NCI-H1105 (cell line): ENCODE measurements at places on chromosomes 7 and 10.

DNA sequence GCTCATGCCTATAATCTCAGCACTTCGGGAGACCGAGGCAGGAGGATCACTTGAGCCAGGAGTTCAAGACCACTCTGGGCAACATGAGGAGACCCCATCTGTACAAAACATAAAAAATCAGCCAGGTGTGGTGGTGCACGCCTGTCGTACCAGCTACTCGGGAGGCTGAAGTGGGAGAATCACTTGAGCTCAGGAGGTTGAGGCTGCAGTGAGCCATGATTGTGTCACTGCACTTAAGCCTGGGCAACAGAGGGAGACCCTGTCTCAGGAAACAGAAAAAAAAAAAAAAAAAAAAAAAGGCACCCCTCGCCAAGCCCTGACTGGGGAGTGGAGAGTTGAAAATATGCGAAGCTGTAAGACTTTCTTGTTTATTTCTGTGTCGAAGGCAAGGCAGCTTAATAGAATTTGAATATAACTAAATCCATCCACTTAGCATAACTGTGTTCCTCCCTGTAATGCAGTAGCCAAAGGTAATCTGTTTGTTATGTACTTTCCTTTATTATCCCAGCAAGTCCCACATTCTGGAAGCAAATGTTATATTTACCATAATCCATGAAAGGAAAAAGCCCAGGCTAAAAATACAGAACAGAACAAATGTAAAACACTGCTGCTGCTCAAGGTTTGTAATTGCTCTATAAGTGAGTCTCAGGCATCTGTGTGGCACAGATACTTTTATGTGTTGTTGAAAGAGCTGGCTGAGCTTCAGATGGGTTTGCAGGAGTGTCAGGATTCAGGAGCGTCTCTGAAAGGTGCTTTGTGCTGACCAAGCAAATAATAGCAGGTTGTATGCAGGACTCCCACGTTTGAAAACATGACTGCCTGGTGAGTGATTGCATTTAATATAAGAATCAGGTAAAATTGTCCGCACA is 127.2 kb downstream of the CELF2 start:
- DNase-seq = no peak

GRCh38 chr7:25727876-25728275 is 424.1 kb upstream of the NFE2L3 start:
- DNase-seq = no peak

DNA sequence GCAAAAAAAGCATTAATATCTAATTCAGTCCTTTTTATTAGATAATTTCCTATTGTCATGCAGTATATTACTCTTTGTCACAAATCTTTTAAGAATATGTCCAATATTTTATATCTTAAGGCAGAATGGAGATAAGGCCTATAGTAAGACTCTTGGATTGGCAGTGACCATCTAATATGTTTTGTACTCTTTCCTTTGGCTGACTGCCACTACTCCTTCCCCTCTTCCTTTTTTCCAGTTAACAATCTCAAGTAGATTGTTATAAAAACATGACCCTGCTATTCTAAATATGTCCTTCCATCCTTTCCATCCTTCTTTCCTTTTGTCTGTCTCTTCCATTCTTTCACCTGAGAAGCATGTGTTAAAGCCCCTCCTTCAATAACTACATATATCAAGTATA is 92.8 kb upstream of the TMEM168 start:
- DNase-seq = no peak

DNA sequence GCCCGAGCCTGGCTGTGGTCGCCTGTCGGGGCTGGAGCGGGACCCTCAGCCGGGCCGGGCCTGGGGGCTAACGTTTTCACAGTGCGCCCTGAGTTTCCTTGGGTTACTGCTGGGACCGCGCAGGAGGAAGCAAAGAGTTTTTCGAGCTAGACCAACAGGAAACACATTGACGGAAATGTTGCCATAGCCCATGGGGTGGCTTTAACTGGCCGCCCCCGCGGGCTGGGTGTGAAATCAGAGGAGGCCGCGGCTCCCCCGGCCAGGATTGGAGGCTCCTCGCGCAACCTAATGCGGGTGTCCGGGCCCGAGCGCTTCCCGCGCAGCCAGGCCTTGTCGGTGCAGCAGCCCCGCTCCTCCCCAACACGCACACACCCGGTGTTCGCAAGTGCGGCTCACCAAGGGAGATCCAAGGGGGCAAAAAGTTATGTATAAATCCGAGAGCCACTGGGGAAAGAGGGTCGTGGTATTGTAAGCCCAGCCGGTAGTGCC is 1.9 kb downstream of the HHEX start:
- no peak for DNase-seq

- DNase-seq = no peak
Measured at GRCh38 chr10:21593986-21594385, 60.0 kb downstream of the MLLT10 start.

- DNase-seq = no peak
Measured at GRCh38 chr7:104998040-104998752, 15.8 kb upstream of the KMT2E start.

- no peak for DNase-seq
Measured at GRCh38 chr10:112990271-112990670, 40.2 kb downstream of the TCF7L2 start.

DNA sequence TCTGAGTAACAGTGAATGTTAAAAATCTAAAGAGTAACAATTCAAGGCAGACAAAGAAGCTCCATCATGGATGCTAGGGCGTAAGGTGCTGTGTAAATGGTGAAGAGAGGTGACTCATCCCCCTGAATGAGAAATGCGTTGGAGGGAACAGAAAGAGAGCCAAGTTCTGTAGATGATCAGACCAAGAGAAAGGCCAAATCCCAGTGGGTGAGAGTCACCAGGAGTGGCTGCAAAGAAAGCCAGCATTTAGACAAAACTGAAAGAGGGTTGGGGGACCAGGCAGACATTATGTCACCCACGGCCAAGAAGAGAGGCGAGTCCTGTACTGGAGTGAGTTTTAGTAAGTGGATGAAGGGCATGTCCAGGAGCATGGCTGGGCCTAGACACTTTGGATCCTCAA is 153.1 kb downstream of the TRIL start:
- DNase-seq = no peak

- no peak for DNase-seq
Measured at GRCh38 chr7:132455378-132455777, 120.9 kb downstream of the PLXNA4 start.

DNA sequence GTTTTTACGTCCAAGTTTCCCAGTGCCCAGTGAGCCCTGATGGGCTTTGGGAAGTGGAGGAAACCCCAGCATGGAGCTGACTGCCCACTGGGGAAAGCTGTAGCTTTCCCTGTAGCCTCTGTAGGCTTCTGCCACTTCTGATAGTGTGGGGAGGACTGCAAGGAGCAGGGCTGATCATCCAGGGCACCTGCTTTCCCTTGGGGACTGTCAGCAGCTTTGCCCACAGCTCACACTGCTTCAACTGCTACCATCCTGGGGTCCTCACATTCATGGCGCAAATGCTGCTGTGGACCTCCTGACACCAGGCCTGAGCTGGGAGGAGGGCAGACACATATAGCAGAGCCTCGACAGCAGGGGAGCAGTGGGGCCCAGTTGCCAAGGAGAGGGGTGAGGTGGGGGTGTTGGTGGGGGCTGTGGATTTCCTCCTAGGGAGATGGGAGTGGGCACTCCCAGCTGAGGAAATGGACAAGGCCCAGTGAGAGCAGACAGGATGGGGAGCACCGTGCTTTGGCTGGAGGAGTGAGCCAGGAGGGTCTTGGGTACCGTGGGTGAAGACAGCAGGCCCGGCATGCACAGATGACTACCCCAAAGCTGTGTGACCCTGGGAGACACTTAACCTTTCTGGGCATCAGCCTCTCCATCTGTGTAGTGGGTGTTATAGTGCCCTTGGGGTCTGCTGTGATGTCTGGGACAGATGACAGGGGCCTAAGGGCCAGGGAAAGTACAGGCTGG is 16.2 kb downstream of the RAMP3 start:
- no peak for DNase-seq

- peak; percentile 30 for DNase-seq
Measured at GRCh38 chr10:74640134-74640921, 186.1 kb upstream of the KAT6B start.

- DNase-seq = no peak
Measured at GRCh38 chr7:124162667-124163066, 129.8 kb upstream of the TMEM229A start.

DNA sequence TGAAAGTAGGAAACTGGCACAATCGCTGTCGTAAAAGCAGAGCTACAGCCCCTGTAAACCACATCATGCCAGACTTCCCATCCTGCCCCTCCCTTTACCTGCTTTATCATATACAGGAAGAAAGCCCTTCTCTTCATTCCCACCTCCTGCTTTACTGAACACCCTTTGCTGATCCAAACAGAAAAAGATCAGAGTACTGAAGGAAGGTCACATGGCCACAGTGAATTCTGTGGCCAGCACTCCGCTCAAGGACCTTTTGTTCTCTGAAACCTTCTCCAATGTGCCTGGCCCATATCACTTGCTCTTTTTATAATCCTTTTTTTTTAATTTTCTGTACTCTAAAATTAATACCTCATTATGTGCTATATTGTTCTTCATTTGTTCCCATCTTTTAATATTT is 108.8 kb upstream of the LRGUK start:
- no peak for DNase-seq
